ENCODE measurements at places on chromosomes 5 and 9. TPM values are rescaled to one million over a fixed set of nuclear protein-coding genes. Genes with fewer than 3 reads are reported as not detected.

- DNase-seq = no peak
Measured at GRCh38 chr5:16345454-16345853, 120.1 kb downstream of the ZNF622 start.

DNA sequence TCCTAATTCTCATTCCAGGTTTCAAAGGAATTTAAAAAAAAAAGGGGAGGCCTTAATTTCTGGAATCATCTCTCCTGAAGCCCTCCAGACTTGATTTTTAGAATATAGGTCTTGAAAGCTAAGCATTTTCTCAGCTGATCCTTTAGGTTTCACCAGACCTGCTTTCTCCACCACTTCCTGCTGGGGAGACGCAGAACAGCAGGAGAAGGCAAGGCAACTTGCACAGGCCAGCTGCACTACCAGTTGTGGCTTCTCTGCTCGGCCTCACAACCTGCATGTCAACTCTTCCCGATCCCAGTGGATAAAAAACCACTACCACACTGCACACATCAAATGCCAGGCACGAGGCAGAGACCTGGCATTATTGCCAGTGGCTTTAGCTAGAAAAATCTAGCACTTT is 119.8 kb downstream of the SIL1 start:
- no peak for DNase-seq

The C9orf50 gene
- not detected for total RNA-seq

GRCh38 chr5:140153255-140153654 is 21.7 kb upstream of the CYSTM1 start:
- no peak for DNase-seq

The PJA2 gene
- total RNA-seq = 60.8 TPM

GRCh38 chr9:13705373-13705772 is 425.9 kb upstream of the MPDZ start:
- DNase-seq = no peak

DNA sequence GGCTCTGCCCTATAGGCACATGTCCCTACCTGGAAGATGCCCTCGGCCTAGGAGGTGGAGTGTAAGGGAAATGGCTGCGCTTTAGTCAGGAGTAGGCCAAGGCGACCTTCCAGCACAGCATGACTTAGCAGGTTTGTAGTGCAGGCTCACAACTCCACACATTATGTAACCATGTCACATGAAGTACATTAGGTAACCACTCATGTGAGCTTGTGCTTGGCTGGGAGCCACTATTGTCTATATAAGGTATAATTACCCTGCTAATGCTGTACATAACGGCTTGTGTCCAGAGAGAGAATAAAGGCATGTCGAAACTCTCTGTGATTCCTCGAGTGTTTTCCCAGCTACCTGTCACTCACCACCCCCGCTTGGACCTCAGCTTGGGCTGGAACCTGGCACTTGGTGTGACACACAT is 74.9 kb downstream of the CAMK4 start:
- DNase-seq = no peak

DNA sequence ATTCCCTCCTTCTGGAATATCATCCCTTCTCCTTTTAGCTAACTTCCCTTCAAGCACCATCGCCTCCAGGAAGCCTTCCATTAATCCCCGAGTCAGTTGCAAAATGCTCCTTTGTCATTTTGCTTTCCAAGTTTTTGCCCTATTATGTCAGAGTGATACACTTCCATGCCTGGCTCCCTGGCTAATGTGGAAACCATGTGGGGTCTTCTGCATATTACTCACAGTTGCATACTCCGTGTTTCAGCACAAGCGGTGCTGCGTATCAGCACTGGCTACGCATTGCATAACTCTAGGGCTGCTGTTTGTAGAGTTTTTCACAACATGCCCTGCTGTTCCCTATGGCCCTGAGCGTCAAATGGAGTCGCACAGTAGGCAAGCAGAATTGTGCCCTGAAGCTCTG is 1.9 kb downstream of the TEX53 start:
- DNase-seq = no peak

DNA sequence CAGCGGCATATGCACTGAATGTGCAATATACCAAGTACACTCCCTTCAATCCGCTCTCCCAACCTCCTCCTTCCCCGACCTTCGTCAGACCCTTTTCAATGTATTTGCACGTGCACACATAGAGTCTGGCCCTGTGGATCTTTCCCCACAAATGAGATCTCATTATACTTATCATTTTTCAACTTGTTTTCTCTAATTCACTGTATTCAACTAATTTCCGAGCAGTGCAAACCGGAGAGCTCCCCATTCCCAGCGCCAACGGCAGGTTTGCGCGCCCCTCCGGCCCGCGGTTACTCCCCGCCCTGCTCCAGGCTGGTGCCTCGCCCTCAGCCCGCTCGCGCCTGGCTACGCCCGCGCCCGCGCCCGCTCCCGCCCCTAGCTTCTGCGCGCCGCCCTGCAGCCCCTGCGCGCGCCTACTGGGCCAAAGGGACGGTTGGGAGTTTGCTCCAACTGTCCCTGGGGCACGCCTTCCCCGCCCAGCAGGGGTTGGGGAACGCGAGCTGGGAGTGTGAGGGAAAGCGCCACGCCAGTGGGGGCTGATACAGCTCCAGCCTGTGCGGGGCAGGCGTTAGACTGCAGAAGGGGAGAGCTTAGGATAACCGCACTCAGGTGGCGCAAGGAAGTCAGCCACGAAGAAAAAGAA is 3.3 kb upstream of the CDC20B start:
- no peak for DNase-seq

DNA sequence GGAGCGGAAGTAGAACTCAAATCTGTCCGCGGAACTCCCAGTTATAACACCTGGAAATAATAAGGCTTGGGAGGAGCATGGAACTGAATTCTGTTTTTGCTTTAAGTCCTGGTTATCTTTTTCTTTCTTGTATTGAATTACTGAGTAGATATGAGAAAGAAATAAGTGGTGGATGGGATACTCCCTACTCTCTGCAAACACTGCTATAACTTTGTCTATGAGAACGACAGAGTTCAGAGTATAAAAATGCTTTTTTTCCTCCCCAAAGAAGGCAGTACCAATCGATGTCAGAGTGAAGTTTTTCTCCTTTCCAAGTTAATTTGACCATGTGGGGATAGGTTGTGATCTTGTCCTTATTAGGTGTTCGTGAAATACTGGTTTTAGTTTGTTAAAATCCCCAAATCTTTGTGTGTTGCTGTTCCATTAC is 1.2 kb downstream of the RIC1 start:
- DNase-seq = no peak

The PIP5KL1 gene
- total RNA-seq = 3.9 TPM

The CCDC180 gene
- 3.4 TPM for total RNA-seq

- no peak for DNase-seq
Measured at GRCh38 chr5:181215997-181216989, 6.8 kb upstream of the TRIM41 start.

DNA sequence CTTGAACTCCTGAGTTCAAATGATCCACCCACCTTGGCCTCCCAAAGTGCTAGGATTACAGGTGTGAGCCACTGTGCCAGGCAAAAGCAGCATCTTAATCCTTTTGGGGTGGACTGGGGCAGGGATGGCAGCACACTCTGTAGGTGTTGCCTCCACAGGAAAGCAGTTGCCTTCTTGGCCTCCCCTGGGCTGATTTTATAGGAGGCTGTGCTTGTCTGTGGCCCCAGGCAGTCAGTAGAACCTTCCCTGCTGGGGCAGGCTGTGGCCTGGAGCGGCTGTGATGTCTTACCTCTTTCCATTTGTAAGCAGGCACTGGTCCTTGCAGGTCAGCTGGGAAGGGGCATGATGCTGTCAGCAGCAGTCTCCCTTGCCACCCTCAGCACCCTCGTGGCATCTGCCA is 49.8 kb downstream of the PRRC2B start:
- DNase-seq = no peak

DNA sequence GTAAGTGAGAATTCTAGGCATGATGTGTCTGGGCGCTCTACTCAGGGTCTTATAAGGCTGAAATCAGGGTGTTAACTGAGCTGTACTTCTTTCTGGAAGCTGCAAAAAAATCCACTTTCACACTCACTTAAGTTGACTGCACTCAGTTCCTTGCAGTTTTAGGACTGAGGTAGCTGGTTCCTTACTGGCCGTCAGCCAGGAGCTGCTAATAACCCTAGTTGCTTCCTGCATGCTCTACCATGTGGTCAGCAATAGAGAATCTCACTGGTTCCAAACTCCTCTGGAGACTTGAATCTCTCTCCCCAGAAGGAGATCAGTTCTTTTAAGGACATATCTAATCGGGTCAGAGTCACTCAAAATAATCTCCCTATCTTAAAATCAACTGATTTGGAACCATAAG is 911.2 kb downstream of the EFNA5 start:
- DNase-seq = no peak

GRCh38 chr9:127193483-127193882 is 71.0 kb upstream of the ANGPTL2 start:
- no peak for DNase-seq

DNA sequence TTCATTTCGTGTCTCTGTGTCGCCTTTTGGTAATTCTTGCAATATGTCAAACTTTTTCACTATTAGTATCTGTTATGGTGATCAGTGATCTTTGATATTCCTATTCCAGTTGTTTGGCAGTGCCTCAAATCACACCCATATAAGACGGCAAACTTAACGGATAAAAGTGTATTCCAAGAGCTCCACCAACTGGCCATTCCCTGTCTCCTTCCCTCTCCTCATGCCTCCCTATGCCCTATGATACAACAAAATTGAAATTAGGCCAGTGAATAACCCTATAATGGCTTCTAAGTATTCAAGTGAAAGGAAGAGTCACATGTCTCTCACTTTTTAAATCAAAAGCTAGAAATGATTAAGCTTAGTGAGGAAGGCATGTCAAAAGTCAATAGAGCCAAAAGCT is 74.8 kb downstream of the CDK5RAP2 start:
- DNase-seq = no peak

The GABBR2 gene
- 3.3 TPM for total RNA-seq

DNA sequence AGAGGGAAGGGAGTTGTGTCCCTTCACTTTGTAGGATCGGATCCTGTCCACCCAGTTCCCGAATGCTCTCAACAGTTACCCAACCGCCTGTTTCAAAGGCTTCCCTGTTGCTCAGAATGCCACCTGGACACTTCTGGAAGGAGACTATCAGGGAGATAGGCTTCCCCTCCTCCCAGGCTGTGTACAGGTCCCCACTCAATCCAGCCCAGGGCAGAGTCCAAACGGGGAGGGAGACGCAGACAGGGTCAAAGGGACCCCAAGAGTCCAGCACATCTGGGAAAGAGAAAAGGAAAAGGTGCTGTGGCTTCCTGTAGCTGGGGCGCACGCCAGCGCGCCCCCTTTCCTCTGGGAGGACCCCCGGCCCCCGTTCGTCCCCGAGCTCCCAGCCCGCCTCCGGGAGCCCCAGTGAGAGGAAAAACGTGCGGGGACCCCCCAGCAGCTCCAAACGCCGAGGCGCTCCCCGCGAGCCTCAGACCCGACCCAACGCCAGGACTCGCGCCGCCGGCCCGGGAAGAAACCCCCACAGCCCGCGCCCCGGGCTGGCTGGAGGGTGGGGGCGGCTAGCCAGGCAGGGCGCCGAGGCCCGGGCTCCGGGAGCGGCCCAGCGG is 640 bp downstream of the SURF4 start:
- DNase-seq = no peak

The RASEF gene
- 0.48 TPM for total RNA-seq

DNA sequence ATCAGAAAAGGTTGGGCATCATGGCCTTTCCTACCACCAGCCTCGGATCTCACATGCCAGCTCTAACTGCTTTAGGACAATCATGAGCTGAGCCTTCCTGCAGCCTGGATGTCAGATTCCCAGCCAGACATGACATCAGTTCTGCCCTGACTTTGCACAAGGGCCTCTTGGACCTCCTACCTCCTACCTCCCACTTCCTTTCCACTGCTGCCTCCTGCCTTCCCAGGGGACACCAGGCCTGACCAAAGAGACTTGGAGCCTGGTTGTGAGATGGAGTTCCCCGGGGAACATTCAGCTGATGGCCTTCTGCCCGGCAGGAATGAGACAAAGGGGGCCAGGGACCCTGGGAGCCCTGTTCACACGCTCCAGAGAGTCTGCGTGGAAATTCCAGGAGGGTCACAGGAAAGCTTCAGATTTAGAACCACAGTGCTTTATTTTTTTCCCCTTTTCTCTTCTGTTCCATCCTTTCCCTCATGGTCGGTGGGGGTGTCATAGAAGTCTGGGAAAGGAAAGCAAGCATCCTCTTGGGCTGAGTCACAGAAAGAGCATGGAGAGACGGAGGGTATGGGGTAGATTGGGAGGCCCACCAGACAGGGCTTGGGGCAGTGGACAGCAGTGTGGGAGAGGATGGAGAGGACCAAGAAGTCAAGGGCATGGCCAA is 35.4 kb upstream of the IL17B start:
- DNase-seq = no peak

The BARHL1 gene
- not detected for total RNA-seq

DNA sequence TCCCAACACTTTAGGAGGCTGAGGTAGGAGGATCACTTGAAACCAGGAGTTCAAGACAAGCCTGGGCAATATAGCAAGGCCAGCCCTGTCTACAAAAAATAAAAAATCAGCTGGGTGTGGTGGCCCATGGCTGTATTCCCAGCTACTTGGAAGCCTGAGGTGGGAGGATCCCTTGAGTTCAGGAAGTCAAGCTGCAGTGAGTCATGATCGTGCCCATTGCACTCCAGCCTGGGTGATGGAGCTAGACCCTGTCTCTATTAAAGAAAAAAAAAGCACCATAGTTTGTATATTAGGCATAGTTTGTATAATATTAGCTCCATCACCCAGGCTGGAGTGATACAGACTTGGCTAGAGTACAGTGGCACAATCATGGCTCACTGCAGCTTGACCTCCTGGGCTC is 9.6 kb upstream of the NME5 start:
- peak; percentile 42 for DNase-seq

GRCh38 chr5:102796498-102796897 is 41.4 kb downstream of the PAM start:
- DNase-seq = no peak

The TLE1 gene
- 58.7 TPM for total RNA-seq

The GDNF gene
- 0.10 TPM for total RNA-seq

GRCh38 chr5:56467176-56467717 is 234.1 kb upstream of the ANKRD55 start:
- no peak for DNase-seq

The SMIM33 gene
- total RNA-seq = not detected

DNA sequence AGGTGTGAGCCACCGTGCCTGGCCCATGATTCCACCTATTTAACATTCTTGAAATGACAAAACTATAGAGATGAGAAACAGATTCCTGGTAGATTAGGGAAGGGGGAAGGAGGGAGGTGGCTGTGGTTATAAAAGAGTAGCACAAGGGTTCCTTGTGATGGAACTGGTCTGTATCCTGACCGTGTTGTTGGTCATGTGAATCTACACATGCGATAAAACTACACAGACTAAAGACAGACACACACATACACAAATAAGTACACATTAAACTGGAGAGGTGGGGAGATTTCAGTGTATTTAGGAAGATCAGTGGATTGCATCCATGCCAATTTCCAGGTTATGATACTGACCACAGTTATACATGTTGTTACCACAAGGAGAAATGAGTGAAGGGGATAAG is 60.9 kb downstream of the RNF130 start:
- no peak for DNase-seq

GRCh38 chr9:128906741-128907140 is 14.0 kb upstream of the PHYHD1 start:
- no peak for DNase-seq

The IQGAP2 gene
- 3.6 TPM for total RNA-seq

DNA sequence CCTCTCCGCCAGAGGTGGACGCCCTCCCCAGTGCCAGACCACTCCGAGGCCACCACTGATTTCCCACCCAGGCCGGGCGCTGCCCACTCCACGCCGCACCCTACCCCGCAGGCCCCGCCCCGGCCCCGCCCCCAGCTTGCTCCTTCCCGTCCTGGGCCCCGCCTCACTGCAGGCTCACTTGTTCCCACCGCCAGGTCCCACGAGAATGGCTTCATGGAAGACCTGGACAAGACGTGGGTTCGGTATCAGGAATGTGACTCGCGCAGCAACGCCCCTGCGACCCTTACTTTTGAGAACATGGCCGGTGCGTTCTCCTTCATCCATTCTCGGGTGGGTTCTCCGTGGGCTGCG is 6.5 kb downstream of the LRRC26 start:
- DNase-seq = no peak

Measured in glomerular endothelial cell (primary cell).